ENCODE measurements at places on chromosomes 11 and 22.

GRCh38 chr11:65468874-65469333 is 29.9 kb upstream of the MALAT1 start:
- peak; percentile 51 for DNase-seq

- no peak for DNase-seq
Measured at GRCh38 chr11:91041626-91042025, 818.8 kb upstream of the CHORDC1 start.

- no peak for DNase-seq
Measured at GRCh38 chr11:100359281-100359680, 327.8 kb upstream of the ARHGAP42 start.

GRCh38 chr11:117127171-117127901 is 16.8 kb upstream of the PAFAH1B2 start:
- no peak for DNase-seq

DNA sequence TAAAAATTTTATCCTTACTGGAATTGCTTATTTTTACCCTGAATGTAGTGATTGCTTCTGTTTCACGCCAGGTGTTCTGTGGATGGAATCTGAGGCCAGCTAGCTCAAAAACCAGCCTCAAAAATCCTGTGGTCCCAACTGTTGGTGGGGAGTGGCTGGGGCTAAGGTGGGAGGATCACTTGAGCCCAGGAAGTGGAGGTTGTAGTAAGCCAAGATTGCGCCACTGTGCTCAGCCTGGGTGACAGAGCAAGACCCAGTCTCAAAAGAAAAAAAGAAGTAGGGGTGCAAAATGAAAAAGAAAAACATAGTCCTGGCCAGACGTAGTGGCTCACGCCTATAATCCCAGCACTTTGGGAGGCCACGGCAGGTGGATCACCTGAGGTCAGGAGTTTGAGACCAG is 27.0 kb upstream of the SLC5A1 start:
- no peak for DNase-seq

GRCh38 chr11:127470306-127470884 is 469.8 kb upstream of the KIRREL3 start:
- DNase-seq = no peak

DNA sequence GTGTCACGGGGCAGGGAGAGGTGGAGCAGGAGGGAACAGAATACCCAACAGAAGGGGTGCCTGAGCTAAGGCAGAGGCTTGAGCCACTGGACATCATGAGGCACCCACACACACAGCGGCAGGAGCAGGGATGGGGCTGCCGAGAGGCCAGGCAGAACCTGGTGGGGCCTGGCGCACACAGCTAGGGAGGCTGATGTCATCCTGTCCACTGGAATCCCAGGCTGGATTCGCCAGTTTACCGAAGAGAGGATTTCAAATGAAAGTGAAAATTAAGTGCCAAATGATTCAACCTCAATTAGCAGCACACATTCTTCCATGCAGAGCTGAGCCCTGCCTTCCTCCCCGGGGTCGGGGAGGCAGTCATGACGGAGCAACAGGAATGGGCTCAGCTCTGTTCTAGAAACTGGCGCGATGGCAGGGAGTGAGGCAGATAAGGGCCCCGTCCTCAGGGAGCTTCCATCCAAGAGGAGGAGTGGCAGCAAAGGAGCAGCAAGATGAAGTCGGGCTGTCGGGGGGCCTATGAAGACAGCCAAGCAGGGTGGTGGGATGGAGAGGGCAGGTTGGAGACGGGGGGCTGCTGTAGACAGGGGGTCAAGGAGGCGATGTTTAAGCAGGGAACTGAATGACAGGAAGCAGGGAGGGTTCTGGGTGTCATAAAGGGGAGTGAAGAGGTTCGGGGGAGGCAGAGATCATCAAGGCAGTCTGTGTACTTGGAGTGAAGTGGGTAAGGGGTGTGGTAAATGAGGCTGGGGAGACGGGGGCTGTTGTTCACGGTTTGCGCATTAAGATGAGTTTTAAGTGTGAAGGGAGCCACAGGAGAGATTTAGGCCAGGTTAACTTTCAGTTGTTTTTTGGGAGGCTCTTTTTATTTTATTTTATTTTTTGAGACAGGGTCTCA is 6.4 kb downstream of the RAC2 start:
- peak; percentile 60 for DNase-seq

- no peak for DNase-seq
Measured at GRCh38 chr11:59503276-59503675, at the start of gene OR4D11. TSS of gene OR4D11 (plus strand) at chr11:59503576. CDS start at chr11:59503576, 0 bp downstream.
